ENCODE measurements at places on chromosomes 3 and 15.

- peaks cover 5% of the 10 kb centered on the region for H3K4me1 ChIP-seq
- H3K27me3 ChIP-seq, result no peaks in the 10 kb centered on the region
- no peaks in the 10 kb centered on the region for H3K36me3 ChIP-seq
- no peak overlapping the region for H3K4me3 ChIP-seq
Observed at GRCh38 chr3:174436367-174436766, 422.8 kb upstream of the NAALADL2 start.

GRCh38 chr3:23913182-23913581, 3.6 kb downstream of the NKIRAS1 start:
- no peaks in the 10 kb centered on the region for H3K36me3 ChIP-seq
- H3K4me3 ChIP-seq, result no peak overlapping the region
- no peak overlapping the region for H3K27ac ChIP-seq

GRCh38 chr3:55716044-55716443, 228.9 kb upstream of the WNT5A start:
- no peak overlapping the region for H3K27ac ChIP-seq
- no peaks in the 10 kb centered on the region for H3K27me3 ChIP-seq
- H3K4me1 ChIP-seq, result no peaks in the 10 kb centered on the region
- H3K4me3 ChIP-seq, result no peak overlapping the region
- no peak for DNase-seq

DNA sequence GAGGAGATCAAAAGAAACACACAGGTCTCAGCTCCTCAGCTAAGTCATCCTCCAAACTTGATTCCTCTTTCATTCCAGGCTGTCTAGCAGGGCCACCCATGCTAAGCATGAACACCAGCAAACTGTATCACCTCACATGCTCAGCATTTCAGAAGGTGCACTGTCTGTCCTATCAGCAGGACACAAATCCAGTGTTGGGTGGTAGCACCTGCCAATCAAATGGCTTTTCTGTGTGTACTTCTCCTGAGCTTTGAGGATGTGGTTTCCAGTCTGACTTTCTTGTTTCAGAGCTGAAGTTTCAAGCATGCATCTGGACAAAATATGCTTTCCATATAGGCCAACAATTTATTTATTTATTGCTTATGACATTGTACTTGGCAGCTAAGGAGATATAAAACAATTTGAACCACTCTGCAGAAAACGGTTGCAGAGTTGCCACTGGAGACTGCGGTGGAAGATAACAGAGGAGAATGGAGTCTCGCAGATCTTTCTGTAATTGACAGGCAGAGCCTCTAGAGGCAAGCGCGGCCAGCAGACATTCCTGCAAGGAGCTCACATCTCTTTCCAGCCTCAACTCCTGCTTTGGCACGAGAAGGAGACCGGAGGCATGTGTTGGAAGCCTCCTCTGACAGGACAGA, 167.1 kb upstream of the WNT5A start:
- no peaks in the 10 kb centered on the region for H3K27me3 ChIP-seq
- no peak for DNase-seq

- no peak overlapping the region for H3K4me3 ChIP-seq
- DNase-seq, result no peak
- H3K27me3 ChIP-seq, result no peaks in the 10 kb centered on the region
- H3K27ac ChIP-seq, result no peak overlapping the region
- H3K4me1 ChIP-seq, result peaks cover 26% of the 10 kb centered on the region
Observed at GRCh38 chr3:172132159-172132586, 92.8 kb downstream of the FNDC3B start.

DNA sequence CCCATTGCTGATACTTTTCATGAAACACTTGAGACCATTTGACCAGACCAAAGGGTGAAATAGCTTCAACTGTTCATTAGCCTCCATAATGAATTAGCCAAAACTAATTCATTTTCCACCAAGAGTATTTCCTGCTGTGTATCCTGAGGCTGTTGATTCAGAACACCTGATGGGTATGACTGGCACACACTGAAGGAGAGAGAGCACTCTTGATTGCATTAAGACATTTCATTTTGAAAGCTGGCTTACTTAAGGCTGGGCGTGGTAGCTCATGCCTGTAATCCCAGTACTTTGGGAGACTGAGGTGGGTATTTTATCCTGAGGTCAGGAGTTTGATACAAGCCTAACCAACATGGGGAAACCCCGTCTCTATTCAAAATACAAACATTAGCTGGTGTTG, 175.6 kb downstream of the AGBL1 start:
- no peaks in the 10 kb centered on the region for H3K4me1 ChIP-seq
- no peak overlapping the region for H3K27ac ChIP-seq
- no peaks in the 10 kb centered on the region for H3K36me3 ChIP-seq
- no peak for DNase-seq
- H3K27me3 ChIP-seq, result no peaks in the 10 kb centered on the region
- H3K4me3 ChIP-seq, result no peak overlapping the region

- H3K36me3 ChIP-seq, result no peaks in the 10 kb centered on the region
- no peak overlapping the region for H3K27ac ChIP-seq
- H3K4me1 ChIP-seq, result peaks cover 9% of the 10 kb centered on the region
- DNase-seq, result no peak
- H3K4me3 ChIP-seq, result no peak overlapping the region
- H3K27me3 ChIP-seq, result no peaks in the 10 kb centered on the region
Observed at GRCh38 chr3:128262457-128262856, 109.2 kb downstream of the EEFSEC start.

- peaks cover 20% of the 10 kb centered on the region for H3K4me1 ChIP-seq
- no peak overlapping the region for H3K4me3 ChIP-seq
- H3K27me3 ChIP-seq, result no peaks in the 10 kb centered on the region
- H3K36me3 ChIP-seq, result no peaks in the 10 kb centered on the region
- no peak overlapping the region for H3K27ac ChIP-seq
- no peak for DNase-seq
Observed at GRCh38 chr3:184759666-184760200, 47.9 kb upstream of the MAGEF1 start.

- peaks cover 5% of the 10 kb centered on the region for H3K27me3 ChIP-seq
- H3K36me3 ChIP-seq, result no peaks in the 10 kb centered on the region
- H3K4me3 ChIP-seq, result no peak overlapping the region
- DNase-seq, result no peak
- H3K4me1 ChIP-seq, result no peaks in the 10 kb centered on the region
- H3K27ac ChIP-seq, result no peak overlapping the region
Observed at GRCh38 chr15:76330080-76330680, 6.4 kb upstream of the ISL2 start.

GRCh38 chr15:60208709-60209108, 189.1 kb downstream of the ANXA2 start:
- DNase-seq, result no peak
- H3K4me1 ChIP-seq, result no peaks in the 10 kb centered on the region
- no peak overlapping the region for H3K4me3 ChIP-seq

GRCh38 chr3:157087373-157087772, 72.6 kb downstream of the CCNL1 start:
- peaks cover 62% of the 10 kb centered on the region for H3K4me1 ChIP-seq
- H3K27me3 ChIP-seq, result no peaks in the 10 kb centered on the region
- H3K36me3 ChIP-seq, result no peaks in the 10 kb centered on the region
- H3K4me3 ChIP-seq, result peak overlapping the region; percentile 88
- no peak for DNase-seq
- H3K27ac ChIP-seq, result peak overlapping the region; percentile 99

Measured in thoracic aorta (tissue), 2 donors.